Smooth muscle cell of the brain vasculature (primary cell): ENCODE measurements at places on chromosomes 6 and 20.

DNA sequence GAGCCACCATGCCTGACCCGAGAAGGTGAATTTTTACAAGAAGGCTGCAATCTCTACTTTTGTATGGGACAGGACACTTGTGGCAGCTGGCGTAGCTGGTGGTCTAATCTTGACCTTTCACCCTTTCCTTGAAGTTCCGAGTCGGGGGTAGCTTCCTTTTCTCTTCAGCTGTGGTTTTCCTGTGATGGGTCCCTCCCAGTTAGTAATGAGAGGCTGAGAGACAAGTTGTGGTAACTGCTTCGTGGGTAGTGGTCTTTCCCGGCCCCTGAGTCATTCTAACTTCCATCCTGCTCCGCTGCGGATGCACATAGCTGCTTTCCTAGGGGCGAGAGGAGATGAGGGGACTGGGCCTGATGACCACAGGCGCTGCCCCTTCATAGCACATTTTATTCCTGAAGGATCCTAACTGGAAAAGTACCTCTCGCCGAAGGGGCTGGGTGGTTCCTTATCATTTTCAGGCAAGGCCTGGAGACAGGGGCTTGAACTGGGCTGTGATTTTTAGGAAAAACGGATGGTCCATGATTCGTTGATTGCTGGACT, 3.1 kb downstream of the SYNJ2 start:
- DNase-seq = no peak

- DNase-seq = no peak
These were observed 60.9 kb downstream of the RPRD1B start for GRCh38 chr20:38094373-38094891.

DNA sequence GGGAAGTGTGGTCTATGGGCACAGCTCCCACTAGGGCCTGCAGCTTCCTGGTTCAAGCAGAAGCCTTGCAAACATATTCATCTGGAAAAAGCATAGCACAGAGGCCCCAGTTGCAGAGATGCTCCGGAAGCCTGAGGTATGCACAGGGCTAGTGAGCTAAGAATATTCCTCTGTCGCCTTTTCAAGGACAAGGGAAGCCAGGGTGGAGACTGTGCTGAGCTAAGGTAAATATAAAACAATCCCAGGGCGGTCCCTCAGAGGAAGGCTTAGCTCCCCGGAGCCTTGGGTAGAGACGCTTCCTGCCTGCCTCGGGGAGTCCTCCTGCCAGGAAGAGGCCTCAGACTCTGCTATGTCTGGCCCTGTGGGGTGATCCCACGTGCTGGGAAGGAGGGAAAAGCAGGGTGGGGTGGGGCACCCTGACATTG, 134.8 kb upstream of the FOXA2 start:
- no peak for DNase-seq

DNA sequence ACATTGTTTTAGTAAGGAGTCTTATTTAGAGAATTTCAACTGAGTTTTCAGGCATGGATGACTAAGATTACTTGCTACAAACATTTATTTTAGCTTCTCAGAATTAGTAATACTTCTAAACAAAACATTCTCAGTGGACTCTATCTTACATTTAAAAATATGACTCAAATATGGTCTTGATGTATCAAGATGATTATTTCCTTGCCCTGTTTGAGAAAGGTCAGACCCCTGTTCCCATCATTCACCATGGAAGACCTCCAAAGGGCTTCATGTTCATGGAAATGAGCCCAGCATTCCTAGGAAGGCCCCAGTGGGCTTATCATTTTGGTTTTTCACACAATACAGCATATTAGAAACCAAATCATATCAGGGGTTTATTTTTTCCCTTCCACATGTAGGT, 24.6 kb upstream of the TRPC4AP start:
- no peak for DNase-seq

DNA sequence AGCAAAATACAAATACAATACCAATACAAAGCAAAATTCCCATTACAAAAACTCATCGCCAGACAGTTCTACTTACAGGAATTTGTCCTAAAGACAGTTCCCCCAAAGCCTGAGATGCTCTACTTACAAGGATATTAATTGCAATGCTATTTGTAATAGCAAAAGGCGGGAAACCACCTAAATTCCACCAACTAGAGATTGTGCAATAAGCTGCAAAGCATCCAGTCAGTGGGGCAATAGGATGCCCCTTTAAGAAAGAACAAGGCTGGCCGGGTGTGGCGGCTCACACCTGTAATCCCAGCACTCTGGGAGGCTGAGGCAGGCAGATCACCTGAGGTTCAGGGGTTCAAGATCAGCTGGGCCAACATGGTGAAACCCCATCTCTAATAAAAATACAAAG, 39.1 kb downstream of the FAM209B start:
- DNase-seq = no peak

DNA sequence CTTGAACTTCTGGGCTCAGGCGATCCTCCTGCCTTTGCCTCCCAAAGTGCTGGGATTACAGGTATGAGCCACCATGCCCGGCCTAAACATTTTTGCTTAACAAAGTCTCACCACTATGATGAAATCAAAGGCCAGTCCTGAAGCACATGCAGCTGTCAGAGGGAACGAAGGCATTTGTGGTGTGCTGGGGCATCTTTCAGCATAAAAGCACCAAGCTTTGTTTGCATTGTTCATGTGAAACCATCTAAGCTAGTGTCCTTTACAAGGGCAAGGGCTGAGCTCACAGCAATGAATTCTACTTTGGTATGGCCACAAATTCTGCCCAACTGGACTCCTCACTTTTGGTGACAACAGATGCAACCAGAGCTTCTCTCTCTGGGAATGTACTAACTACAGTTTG, 66.8 kb downstream of the ZFP64 start:
- no peak for DNase-seq

DNA sequence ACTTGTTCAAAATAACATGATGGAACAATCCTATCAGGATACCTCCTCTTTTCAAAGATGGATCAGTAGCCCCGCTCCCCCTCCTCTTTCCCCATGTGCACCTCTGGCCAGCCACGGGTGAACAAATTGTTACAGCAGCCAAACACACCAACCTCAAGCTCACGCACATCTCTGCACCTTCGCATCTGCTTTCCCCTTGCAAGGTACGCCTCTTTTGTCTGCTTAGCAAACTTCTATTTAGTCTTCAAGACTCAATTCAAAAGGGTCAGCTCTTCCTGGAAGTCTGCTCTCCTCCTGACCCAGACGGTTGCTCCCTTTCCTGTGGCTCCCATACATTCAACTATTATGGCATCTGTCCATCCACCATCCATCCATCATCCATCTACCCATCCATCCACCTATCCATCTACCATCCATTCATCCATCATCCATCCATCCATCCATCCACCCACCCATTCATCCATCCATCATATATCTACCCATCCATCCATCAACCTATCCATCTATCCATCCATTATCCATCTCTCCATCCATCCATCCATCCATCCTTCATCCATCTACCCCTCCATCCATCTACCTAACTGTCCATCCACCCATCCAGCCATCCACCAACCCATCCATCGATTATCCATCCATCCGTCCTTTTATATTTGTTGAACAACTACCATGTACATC, 36.3 kb upstream of the CDH22 start:
- no peak for DNase-seq

DNA sequence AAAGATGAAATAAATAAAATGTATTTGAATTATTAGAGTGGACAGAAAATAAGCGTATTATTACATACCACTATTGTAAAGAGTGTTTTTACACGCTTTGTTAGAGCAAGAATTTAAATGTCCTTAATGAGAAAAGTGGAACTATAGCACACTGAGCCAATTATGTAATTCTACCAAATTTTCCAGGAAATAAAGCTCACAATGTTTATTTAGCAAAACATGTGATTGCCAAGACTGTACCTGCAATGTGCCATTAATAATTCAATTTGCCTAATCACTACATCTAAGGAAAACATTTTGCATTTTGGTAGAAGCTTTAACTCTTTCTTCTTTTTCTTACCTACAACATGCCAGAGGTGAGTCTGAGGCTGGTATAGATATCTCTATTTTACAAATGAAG, 58.7 kb upstream of the PHACTR1 start:
- DNase-seq = no peak

DNA sequence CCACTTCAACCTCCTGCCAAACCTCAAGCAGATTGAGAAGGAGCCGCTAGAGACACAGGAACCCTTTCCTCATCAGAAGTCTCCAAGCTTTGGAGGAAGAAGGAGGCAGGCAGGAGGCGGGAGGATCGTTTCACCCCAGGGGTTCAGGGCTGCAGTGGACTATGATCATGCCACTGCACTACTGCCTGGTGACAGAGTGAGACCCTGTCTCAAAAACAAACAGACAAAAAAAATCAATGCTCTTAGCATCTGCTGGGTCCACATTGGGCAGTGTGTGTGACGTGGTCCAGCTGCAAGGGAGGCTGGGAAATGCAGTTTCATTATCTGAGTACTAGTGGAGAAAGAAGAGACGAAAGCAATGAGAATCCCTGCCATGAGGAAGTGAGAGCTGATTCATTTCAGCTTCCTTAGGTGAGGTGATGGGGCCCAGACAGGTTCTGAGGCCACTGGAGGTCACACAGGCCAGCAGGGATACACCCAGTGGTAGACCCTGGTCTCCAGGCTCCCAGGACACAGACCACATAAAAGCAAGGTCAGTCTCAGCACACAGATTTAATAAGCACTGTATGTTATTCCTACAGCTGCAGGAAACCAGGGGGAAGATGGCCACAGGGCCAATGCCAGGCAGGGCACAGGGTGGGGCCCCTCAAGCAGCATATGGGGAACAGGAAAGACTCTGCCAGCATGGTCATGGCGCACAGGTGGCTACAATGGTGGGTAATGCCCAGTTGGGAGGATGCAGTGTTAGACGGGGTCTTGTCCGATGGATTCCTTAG, 4.3 kb downstream of the GFRA4 start:
- DNase-seq = no peak

DNA sequence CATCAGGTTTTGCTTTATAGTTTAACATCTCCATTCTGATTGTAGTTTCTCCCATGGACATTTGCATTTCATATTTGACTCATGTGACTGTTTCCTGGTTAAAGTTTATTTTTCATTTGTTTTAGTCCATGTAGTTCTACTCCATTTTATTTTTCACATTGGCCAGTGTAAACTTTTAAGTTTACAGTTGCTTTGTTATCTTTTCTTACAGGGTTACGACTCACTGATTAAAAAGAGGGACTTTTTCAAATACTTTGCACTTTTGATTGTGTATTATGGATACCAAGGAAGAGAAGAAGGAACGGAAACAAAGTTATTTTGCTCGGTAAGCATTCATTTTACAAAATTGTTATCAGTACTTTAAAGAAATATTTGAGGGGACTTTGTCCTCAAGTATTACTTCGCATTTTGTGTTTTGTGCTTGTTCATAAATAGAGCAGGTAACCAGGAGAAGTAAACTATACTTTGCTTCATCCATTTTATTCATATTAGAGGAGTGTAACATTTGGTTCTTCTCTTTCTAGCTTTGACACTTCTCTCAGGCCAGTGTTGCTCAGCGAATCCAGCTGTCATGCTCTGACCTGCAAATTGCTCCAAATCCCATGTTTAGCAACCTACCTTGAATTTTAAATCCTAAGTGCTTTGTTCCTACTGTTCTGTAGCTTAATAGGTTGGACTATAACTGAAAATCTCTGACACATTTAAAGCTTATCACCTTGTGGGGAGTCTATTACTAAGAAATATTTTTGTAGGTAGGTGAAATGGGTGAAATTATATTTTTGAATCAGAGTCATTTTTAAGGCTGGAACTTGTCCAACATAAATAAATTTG, 24.5 kb downstream of the NCOA7 start:
- no peak for DNase-seq

GRCh38 chr20:24821391-24821790, 127.7 kb upstream of the CST7 start:
- DNase-seq = no peak

DNA sequence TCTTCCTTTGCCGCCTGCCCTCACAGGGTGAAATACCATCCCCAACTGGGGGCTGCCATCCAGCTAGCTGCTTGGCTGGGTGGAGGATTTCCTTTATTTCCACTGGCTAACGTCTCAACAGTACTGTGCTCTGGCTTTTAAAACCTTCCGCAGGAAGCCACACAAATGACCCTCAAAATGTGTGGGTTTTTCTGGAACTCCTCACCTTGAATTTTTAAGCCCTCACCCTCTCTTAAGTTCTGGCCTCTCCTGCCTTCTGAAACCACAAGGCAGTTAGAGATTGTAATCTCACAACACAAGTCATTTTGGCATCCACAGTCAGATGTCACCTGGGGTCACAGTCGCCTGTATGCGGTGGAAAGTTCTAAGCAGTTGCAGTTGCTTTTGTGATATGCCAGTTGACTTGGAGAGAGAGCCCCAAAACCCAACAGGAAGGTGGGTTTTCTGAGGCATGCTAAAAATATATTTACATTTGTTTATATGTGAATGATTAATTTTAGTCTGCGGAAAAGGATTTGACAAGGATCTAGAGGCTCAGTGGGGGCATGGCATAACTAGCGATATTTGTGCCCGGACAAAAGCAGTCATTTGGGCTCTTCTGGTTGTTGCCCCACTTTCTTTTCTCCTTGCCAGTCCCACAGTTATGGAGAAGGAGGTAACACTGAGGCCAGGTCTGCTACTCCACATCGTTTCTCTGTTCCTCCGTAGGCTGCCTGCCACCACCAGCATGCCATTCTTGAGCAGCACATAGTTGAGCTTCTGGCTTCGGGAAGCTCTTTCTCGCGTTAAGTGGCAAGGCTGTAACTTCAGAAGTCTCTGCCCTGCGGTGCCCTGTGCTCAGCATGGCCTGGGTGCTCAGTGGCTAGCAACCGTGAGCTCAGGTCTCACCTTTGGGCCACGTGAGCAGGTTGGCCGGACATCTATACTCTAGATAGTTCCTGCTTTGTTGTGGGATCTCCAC, 335.3 kb downstream of the CD83 start:
- no peak for DNase-seq

DNA sequence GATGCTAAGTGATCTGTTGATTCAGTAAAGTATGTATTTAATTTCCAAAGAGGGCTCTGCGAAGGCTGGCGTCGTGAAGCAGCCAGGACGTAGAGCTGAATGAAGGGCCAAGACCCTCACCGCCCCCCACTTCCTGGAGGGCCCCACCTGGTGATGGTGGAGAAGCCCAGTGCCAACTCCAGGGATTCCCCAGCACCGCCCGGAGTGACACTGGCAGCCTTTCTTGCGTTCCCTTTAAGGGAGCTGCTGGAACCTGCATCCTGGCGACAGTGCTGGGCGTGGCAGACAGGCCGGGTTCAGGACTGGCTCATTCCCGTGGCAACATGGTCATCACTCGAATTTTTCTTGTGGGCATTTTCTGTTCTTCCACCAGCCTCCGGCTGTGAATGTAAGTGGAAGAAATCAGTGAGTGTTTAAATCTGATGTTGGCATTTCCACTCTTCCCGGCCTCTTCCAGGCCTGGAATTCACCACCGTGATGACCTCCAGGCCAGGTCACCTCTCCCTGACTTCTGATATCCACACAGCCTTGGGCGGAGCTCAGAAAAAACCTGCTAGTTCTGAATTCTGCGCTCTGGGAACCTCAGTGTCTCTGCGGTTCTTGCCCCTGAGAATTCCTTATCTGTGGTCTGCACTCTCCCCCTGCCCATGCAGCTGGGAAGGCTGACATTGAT, 57.4 kb upstream of the DACT2 start:
- DNase-seq = no peak

DNA sequence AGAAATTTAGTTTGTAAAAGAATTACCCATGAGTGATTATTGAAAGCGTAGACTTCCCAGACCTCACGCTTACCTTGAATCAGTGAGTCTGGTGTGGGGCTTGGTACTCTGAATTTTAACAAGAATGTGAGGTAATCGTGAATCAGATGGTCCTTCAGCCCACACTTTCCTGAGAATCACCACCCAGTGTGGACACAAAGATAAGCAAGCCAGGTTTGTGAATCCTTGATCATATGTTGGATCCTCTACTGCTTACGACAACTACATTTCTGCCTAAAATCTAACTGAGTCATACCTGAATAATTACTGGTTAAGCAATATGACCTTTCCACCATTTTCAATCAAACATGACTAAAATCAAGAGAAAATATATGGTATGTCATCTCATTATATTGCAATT, 589.3 kb downstream of the TFAP2A start:
- no peak for DNase-seq
